Epithelial cell of alveolus of lung (primary cell): ENCODE measurements at places on chromosomes 6 and 20. TPM values are rescaled to one million over a fixed set of nuclear protein-coding genes. Genes with fewer than 3 reads are reported as not detected.

The CALHM4 gene
- total RNA-seq: not detected in 2 replicates

The LGSN gene
- total RNA-seq: not detected in 2 replicates

The PSMB8 gene
- total RNA-seq: 44.0 and 73.2 TPM in 2 replicates

The GHRH gene
- total RNA-seq: not detected in 2 replicates

The AFG1L gene
- 0.88 and 3.2 TPM in 2 replicates for total RNA-seq

The SNX21 gene
- 31.7 and 43.9 TPM in 2 replicates for total RNA-seq

The LPA gene
- total RNA-seq: not detected in 2 replicates

The TXLNB gene
- under 0.01 and 0.40 TPM in 2 replicates for total RNA-seq

The HCK gene
- total RNA-seq: not detected in 2 replicates

The OR12D3 gene
- total RNA-seq: not detected in 2 replicates

The FOXQ1 gene
- total RNA-seq: 0.39 and 4.9 TPM in 2 replicates

The PRR18 gene
- 0.13 TPM in 1 of 2 replicates, not detected in the other for total RNA-seq

The PPIL6 gene
- 0.88 and 1.6 TPM in 2 replicates for total RNA-seq

The ZC2HC1B gene
- not detected in 2 replicates for total RNA-seq

The PSORS1C2 gene
- not detected in 2 replicates for total RNA-seq

The RAMACL gene
- 0.26 and 0.96 TPM in 2 replicates for total RNA-seq

The ZNF334 gene
- total RNA-seq: 1.8 and 4.6 TPM in 2 replicates

The PNPLA1 gene
- total RNA-seq: not detected in 2 replicates

The SNAP25 gene
- total RNA-seq: 6.6 and 28.2 TPM in 2 replicates

The TRIM38 gene
- total RNA-seq: 7.5 and 7.8 TPM in 2 replicates

The PRDM13 gene
- not detected in 2 replicates for total RNA-seq

The MOCS3 gene
- 5.1 and 8.3 TPM in 2 replicates for total RNA-seq

The SH3BGRL2 gene
- total RNA-seq: 8.0 and 8.1 TPM in 2 replicates

The MAS1 gene
- total RNA-seq: not detected in 2 replicates

The OXT gene
- not detected in 2 replicates for total RNA-seq

The TRIM15 gene
- not detected in 2 replicates for total RNA-seq

The GJA10 gene
- 0.13 TPM in 1 of 2 replicates, not detected in the other for total RNA-seq

The OR10C1 gene
- not detected in 2 replicates for total RNA-seq

The COX4I2 gene
- not detected in 2 replicates for total RNA-seq

The AVP gene
- total RNA-seq: not detected in 2 replicates

The OOEP gene
- total RNA-seq: 0.78 TPM in 1 of 2 replicates, not detected in the other
